ENCODE measurements at places on chromosomes 3 and 15.

- no peak for DNase-seq
These were observed 20.3 kb downstream of the GYG1 start for GRCh38 chr3:149011676-149012075.

GRCh38 chr3:179882292-179882691 lies 154.4 kb downstream of the PEX5L start:
- DNase-seq = no peak

- no peak for DNase-seq
These were observed 51.0 kb downstream of the ZDHHC19 start for GRCh38 chr3:196159952-196160804.

GRCh38 chr3:149655826-149656574 lies 1.8 kb downstream of the WWTR1 start:
- no peak for DNase-seq

GRCh38 chr15:60476713-60477112 lies 2.2 kb downstream of the ICE2 start:
- DNase-seq = no peak

- DNase-seq = no peak
These were observed 27.9 kb downstream of the FBXO45 start for GRCh38 chr3:196596355-196596754.

DNA sequence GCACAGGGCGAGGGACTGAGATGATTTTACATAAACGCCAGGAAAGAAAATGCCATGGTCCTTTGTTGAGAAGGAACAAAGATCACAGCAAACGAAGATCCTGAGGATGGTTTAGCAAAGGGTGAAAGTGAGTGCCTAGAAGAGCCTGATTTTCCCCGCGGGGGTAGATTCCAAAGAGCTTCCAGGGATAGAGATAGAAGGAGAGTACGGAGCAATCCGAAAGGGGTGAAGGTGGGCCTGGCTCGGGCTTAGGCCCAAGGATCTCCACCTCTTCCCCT lies 977 bp downstream of the CDC25A start:
- no peak for DNase-seq

DNA sequence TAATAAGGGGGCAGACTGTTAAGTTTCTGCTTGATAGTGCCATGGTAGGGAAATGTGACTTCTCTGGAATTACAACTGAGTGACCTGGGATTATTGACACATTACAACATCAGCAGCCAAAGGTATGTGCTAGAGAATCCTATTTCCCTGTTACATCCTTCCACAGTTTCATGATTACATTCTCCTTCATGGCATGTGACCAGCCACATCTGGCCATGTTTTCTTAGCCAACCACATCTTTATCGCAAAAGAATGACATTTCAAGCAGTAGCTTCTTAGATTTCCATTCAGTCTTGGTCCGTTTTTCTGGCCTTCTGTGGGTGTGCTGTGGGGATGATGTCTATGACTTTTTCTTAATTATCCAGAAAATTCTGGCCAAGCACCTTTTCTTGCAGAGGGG lies 45.4 kb upstream of the CTDSPL start:
- no peak for DNase-seq

- DNase-seq = no peak
These were observed 94.5 kb upstream of the ADAMTSL3 start for GRCh38 chr15:83559310-83559966.

- DNase-seq = no peak
These were observed 16.0 kb downstream of the CCNB2 start for GRCh38 chr15:59120937-59121336.

GRCh38 chr3:169477790-169478189 lies 185.7 kb downstream of the MECOM start:
- no peak for DNase-seq

- no peak for DNase-seq
These were observed 529.5 kb upstream of the TBL1XR1 start for GRCh38 chr3:177726807-177727206.

DNA sequence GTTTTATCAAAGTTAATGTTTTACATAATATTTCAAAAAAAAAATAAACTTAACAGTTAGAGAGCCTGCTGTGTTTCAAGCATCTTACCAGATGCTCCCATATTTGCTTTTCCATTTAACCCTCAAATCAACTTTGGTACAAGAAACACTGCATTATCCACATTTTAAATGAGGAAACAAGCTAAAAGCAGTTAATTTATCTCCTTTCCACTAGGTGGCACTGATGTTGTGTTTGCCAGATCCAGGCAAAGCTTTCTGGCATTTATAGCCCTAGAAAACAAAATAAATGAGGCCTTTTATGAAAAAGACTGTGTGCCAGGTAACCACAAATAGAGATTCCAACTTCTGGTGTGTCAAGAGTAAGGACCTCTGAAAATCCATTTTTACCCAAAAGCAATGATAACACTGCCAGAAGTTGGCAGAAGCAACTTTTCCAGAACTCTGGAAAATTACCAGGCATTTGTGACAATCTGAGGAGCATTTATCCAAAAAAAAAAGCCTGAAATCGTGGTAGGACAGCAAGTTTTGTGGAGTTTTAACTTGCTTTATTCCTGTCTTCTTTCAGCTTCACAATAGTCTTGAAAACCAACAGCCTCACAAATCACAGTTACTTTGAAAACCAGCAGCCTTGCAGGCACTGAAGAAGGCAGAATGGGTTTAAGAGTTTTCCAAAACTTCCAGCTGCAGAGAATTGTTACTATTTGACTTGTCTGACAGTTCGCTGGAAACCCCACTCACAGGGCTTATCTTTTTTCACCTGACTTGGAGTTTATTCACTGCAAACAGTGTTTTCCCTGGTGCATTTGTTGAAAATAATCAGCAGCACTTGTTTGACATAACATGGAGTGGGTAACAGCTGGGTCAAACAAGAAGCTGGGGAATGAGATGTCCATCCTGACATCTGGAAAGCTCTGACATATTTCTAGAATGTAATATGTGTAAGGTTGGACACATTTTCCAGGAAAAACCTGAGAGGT lies 9.2 kb downstream of the FAM162A start:
- DNase-seq = no peak

- no peak for DNase-seq
These were observed 8.4 kb downstream of the FRMD5 start for GRCh38 chr15:44186705-44187104.

GRCh38 chr3:107142786-107143575 lies 234.3 kb upstream of the CCDC54 start:
- DNase-seq = no peak

DNA sequence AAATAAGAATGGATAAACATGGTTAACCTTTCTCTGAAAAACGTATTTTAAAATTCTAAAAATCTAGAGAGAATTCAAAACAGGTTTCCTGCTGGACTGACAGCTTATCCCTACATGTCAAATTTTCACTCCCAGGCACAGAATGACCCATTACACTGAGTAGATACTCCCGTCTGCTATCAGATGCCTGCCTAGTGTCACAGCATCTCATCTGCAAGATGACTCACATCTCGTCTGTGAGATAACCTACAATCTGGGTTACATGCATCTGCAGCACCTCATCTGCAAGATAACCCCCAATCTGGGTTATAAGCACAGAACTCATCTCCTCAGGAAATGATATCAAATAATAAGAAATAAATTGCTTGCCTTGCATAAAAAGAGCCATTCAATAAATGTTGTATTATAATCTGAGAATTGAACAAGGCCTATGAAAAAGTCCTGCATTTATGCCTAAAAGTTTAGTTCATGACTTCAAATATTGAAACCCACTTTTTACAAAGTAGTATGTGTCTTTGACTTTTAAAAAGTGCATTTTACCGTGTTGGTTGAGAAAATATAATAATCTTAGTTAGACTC lies 188.3 kb upstream of the THBS1 start:
- no peak for DNase-seq

DNA sequence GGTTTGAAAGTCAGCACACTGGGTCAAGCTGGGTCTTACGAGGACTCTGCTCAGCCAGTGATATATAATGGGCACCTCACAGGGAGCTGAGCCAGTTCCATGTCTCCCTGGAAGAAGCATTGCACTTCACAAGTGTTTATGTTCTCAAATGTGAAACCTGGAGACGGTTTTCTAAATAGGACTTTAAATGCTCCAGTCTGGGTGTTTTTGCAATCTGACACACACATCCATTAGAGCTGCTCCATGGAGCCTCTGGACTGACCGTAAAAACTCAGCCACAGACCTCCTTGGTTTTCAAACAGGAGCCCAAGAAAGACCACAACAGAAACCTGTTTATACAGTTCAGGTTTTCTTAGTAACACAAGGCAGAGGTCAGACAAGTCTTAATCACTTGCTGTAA lies 201.3 kb upstream of the LRIG1 start:
- DNase-seq = no peak

- DNase-seq = no peak
These were observed 569.8 kb downstream of the RBMS3 start for GRCh38 chr3:29850641-29851040.

DNA sequence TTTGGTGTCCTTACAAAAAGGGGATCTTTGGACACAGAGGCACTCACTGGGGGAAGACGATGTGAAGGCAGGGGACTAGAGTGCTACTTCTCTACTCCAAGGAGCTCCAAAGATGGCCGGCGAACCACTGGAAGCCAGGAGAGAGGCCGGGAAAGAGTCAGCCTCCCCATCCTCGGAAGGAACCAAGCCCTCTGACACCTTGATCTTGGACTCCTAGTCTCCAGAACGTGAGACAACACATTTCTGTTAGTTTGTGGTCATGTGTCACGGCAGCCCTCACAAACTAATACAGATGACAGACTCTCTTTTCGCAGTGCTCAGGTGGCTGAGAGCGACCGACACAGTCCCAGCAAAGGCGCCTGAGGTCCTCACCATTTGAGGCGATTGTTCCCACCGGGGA lies 24.4 kb upstream of the ATP2B2 start:
- DNase-seq = no peak

DNA sequence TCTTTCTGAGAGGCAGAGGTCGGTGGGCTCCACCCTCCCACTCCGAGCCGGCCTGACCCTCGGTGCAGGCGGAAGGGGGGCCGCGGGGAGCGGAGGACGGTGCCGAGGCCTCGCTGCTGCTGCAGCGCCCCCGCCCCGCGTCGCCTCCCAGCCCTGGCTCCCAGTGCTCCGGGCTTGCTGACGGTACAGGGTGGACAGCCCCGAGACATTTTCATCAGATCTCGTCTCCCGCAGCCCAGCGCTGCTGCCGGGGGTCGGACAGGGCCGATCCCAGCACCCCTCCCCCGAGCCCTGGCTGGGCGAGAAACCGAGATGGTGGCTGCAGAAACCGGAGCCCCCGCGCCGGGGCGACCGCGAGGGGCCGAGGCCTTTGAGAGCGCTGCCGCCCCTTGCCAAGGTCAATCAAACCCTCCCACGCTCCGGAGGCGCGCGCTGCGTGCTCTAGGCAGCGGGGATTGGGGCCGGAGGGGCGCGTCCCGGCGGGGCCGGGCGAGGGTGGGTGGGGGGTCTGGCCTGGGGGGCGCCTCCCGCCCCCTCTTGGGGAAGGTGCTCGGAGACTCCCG lies 42.5 kb downstream of the EPHB3 start:
- DNase-seq = no peak

DNA sequence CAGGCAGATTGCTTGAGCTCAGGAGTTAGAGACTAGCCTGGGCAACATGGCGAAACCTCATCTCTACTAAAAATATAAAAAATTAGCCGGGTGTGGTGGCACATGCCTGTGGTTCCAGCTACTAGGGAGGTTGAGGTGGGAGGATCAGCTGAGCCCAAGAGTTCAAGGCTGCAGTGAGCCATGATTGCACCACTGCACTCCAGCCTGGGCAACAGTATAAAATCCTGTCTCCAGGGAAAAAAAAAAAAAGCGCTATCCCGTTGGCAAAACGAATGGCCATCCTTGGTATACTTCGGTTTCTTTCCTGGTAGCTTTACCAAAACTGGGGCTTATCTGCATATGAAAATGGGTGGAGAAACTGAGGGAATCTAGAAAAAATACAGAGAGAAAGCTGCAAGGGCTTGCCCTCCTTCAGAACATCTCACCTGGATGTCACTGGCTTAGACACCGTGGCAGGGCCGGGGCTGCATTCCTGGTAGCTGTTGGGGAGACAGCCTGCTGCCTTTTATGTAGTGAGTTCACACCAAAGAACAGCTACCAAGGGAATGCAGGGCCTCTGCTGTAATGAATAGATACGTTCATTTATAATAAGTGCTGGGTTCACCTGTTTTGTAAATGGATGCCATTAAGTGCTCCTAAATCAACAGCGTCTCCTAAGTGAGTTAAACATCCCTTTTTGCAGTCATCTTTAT lies 96.0 kb downstream of the IQSEC1 start:
- DNase-seq = no peak

GRCh38 chr15:31300981-31301672 lies 25.5 kb upstream of the KLF13 start:
- DNase-seq = no peak

- no peak for DNase-seq
These were observed 298.2 kb downstream of the EPHA3 start for GRCh38 chr3:89405593-89405992.

GRCh38 chr3:125433091-125433534 lies 58.0 kb upstream of the ZNF148 start:
- DNase-seq = no peak

DNA sequence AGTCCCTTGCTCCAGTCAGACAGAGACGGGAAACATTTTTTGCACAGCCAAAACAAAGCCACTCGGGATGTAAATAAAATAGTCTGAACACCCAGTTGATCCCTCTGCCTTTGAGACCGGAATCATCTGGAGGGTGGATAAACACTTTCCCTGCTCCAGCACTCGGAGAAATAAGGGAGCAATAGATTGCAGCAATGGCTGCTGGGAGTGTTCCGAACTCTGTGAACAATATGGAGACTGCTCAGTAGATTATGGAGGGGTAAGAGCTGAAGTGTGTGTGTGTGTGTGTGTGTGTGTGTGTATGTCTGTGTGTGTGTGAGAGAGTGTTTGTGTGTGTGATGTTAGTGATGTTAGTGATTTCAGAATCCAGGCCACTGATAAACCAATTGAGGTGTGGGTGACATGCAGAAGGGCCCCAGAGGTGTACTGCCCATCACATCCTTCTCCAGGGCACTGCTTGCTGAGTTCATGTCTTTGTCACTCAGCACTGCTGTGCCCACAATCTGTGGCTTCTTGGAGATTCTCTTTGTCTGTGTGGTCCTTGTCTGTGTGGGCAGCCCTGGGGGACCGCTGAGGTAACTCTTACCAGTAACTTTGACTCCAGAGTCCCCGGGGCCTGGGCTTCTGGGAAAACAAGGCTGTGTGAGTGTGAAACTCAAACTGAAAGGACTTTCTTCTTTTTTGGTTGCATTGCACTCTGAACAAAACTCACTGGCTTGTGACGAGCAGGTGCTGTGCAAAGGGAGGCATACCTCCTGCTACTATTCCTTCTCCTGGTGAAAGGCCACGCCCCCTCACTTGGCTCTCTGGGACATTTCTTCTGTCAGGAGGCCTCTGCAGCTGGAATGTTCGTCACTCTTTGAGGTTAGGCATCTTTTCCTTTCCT lies 23.0 kb downstream of the CRYGS start:
- DNase-seq = no peak

GRCh38 chr15:97061392-97061791 lies 730.9 kb downstream of the NR2F2 start:
- no peak for DNase-seq

DNA sequence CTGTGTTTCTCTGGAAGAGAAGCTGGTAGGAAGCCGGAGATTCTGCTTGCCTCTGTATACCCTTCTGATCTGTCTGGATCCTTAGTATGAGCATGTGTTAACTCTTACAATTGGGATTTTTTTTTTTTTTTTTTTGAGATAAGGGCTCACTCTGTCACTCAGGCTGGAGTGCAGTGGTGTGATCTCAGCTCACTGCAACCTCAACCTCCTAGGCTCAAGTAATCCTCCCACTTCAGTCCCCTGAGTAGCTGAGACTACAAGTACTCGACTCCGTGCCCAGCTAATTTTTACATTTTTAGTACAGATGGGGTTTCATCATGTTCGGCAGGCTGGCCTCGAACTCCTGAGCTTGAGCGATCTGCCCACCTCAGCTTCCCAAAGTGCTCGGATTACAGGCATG lies 44.5 kb downstream of the RPN1 start:
- DNase-seq = no peak

Data from stimulated activated CD8-positive, alpha-beta memory T cell treated with anti-CD3 and anti-CD28 coated beads, Interleukin-15, amount 100 ng/mL, for 1 hour (primary cell).